ENCODE measurements at places on chromosomes 6 and 20.
A peak's percentile ranks its signal among the peaks of the same experiment; 100 is the strongest.

DNA sequence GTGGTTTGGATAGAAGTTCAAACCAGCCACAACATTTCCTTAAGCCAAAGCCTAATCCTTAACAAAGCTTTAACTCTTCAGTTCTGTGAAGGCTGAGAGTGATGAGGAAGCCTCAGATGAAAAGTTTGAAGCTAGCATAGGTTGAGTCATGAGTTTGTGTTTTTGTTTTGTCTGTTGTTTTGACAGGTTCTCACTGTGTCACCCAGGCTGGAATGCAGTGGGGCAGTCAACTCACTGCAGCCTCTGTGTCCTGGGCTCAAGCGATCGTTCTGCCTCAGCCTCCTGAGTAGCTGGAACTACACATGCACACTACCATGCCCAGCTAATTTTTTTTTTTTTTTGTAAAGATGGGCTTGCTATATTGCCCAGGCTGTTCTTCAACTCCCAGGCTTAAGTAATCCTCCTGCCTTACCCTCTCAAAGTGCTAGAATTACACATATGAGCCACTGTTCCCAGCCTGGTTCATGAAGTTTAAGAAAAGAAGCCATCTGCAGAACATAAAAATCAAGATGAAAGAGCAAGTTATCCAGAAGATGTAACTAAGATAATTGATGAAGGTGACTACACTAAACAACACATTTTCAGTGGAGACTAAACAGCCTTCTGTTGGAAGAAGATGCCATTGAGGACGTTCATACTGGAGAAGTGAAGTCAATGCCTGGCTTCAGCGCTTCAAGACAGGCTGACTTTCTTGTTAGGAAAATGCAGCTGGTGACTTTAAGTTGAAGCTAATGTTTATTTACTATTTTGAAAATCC, 96.2 kb downstream of the SMAP1 start:
- no peak for DNase-seq

GRCh38 chr6:5869676-5870075, 137.0 kb downstream of the NRN1 start:
- DNase-seq, result no peak

- no peak for DNase-seq
Observed at GRCh38 chr6:29675561-29675960, 5.4 kb downstream of the ZFP57 start.

DNA sequence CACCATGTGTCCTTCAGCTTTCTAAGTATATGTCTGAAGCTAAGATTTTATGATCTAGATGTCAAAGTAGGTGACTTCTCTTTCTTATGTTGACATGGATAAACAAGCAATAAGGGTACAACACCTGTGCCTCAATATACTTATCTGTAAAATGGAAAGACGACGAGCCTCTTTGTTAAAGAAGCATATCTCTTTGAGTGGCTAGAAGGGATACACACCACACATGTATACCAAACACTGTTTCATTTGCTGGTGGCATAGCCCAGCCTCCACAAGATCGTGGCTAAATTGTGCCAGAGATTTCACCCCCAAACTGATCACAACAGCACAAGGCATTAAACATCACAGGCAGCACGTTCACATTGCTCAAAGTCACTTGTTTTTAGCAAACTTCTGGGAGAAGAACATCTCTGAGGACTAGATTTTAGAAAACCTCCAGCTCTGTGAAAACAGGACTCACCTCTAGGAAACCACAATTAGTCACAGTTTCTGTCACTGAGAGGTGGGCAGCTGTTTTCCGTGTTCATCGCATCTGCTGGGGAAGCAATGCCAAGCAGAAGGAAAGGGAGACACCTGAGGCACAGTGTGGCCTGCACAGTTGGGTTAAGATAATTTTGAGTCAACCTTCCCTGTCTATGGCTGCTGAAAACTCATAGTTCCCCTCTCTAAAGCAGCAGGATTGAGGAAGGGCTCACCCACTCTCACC, 263.0 kb upstream of the PLCB4 start:
- DNase-seq, result no peak

- no peak for DNase-seq
Observed at GRCh38 chr6:1736346-1737105, 126.8 kb downstream of the FOXC1 start.

DNA sequence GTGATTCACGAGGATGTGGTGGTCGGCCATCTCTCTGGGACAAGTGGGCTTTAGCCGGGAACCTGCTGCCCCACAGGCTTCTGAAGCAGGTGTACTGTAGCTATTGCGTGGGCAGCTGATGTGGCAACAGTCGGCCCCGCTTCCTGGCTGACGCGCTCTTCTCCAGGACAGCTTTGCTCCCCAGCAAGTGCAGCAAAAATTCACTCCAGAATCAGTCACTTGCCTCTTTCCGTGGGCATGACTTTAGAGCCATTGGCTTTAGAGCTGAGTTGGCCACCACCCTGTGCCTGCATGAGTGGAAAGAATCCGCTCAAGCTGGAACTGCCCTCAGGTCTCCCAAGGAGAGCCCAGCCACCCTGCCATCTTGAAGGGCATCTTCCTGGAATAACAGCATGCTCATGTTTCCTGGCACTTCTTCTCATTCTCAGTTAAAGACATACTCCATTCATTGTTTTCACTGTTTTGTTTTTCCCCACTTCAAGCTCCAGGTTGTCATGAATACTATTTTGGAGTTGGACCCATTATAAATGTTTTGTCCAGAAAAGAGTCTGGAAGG, 178.3 kb downstream of the ZDHHC14 start:
- DNase-seq, result no peak

GRCh38 chr6:3403238-3404173, 53.3 kb downstream of the SLC22A23 start:
- DNase-seq, result no peak

DNA sequence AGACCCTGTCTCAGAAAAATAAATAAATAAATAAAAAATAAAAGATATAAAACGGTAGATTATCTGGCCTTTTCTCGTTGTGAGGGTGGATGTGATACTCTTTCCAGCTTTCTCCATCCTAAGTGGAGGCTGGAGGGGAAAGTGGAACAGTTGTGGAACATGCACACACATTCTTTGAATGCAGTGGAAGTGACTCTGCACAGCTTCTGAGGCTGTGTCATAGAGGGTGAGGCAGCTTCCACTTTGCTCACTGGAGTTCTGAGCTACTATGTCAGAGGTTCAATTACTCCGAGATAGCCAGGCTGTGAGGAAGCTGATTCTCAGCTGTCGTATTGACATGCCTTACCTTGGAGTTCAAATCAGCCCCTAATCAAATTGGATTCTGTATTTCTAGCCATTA, 82.2 kb downstream of the CHMP4B start:
- DNase-seq, result no peak

GRCh38 chr6:151374036-151374683, 17.2 kb downstream of the ZBTB2 start:
- DNase-seq, result no peak

GRCh38 chr6:11609324-11610071, 71.9 kb downstream of the TMEM170B start:
- DNase-seq, result peak; percentile 41
